Uterine smooth muscle cell (primary cell): ENCODE measurements at places on chromosomes 5 and 9. TPM values are rescaled to one million over a fixed set of nuclear protein-coding genes. Genes with fewer than 3 reads are reported as not detected.

The SELENOP gene
- 25.0 and 63.2 TPM in 2 replicates for total RNA-seq

The AMACR gene
- total RNA-seq, result 10.4 and 17.0 TPM in 2 replicates

The FGD3 gene
- not detected in 2 replicates for total RNA-seq

The MYMK gene
- not detected in 2 replicates for total RNA-seq

The BNC2 gene
- 31.4 and 33.9 TPM in 2 replicates for total RNA-seq

The SV2C gene
- total RNA-seq, result under 0.01 TPM in 1 of 2 replicates, not detected in the other

The GLDC gene
- total RNA-seq, result 1.4 and 3.1 TPM in 2 replicates

The CDH10 gene
- 0.87 and 1.4 TPM in 2 replicates for total RNA-seq

The PTCD2 gene
- total RNA-seq, result 11.0 and 13.2 TPM in 2 replicates

The CATSPER3 gene
- 0.12 and 0.22 TPM in 2 replicates for total RNA-seq
